ENCODE measurements at places on chromosomes 7 and 10.
A peak's percentile ranks its signal among the peaks of the same experiment; 100 is the strongest.

DNA sequence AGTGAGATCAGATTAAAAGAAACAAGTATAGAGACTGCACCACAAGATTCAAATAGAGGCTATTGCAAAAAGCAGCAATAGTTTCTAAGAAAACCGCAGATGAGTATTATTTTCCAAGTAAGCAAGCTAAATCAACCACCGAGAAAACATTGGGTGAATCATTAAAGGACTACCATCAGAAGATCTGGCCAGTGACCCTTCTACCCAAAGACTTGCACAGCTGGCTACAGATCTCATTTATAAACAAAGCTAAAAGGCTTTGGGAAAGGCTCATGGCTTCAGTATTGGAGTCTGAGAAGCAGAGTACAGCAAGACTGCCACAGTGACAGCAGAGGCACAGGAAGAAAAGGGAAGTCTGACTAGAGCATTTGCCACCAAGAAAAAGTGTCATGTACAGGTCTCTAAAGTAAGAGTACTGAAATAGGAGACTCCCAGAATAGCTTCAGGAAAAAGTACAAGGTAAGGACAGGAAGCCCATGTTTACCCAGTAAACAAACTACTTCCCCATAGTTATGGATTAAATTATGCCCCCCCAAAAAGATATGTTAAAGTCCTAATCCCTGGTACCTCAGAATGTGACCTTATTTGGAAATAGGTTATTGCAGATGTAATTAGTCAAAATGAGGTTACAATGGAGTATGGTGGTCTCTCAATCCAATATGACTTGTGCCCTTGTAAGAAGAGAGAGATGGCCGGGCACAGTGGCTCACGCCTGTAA is 19.0 kb downstream of the STEAP1 start:
- DNase-seq, result no peak

DNA sequence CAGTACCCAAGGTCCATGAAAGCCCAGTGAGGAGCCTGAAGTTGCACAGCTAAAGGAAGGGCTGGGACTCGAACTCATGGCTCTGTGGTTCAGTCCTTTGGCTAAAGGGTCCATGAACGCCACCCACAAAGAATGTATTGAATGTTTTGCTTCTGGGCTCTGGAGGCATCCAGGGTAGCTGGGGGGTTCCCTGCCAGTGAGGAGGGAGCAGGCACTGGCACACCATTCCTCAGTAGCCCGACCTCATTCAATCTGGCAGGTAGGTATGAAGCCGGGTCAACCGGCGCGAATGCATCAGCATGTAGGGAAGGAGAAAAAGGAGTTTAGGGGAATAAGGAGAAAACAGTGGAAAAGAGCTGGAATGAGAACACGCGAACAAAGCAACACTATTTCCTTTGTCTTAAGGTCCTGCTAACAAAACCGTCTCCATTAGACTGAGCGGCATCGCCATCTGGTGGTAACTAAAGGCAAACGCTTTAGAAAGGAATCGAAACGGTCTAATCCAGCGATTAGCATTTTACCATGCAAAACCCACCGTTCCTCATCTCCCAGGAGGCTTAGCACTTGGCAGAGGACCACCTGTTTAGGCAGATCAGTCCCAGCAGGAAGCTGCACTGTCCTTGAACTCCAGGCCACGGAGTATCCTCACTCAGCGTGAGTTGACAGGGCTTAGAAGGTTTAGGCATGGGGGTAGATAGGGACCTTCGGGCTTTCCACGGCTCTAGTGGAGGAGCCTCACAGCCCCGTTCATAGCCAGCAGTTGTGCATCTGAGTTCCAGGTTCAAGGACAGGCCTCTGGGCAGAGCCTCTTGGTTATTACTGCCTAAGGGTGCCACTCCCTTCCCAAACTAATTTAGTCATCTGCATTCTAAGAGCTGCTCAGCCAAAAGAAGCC is 122.8 kb downstream of the UBE2H start:
- peak; percentile 49 for DNase-seq

DNA sequence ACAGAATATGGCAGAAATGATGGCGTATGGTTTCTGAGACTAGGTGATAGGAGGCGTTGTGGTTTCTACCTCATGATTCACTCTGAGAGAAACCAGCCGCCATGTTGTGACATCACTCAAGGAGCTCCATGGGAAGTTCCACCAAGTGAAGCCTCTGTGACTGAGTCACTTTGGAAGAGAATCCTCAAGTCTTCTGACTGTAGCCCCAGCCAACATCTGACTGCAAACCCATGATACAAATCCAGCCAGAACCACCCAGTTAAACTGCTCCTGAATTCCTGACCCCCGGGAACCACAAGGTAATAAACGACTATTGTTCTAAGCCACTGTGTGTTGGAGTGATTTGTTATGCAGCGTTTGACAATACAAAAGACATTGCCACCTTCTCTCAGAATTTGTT is 91.1 kb upstream of the CARD11 start:
- no peak for DNase-seq

DNA sequence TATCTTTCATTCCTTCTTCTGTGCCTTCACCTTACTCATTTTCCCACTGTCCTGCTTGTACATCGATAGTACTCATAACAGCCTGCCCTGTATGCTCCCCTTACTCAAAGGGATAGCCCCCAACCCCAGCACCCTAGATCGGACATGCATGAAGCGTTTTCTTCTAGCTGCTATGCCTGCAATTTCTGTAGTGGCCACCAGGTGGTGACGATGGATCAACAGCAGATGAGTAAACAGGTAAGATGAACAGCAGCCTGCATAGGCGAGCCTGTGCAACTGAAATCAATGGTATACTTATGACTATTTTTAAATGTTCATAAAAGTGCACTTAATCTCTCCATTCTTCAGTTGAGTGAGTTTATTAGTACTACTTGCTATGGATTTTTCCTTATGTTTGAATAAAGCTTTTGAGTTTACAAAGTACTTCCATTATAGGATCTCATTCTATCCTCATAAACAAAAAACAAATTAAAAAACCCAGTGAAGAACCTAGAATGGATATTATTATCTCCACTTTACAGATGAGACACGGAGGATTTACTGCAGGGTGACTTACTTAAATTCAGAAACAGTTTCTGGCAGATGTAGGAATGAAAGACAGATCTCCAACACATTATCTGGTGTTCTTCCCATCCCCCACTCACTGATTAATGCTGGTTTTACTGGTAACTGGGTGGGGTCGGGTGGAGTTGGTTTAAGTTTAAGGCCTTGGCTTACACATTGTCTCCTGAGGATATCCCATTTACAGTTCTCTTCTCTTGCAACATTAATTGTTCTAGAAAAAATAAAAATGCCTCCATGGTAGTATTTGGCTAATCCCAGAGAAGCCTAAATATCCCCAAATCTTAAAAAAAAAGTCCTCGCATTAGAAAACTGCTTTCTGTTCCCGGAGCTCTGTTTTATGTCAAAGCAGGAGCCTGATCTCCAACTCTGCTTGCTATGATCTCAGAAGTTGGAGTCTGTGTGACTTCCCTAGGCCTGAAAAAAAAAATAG is 222.1 kb downstream of the GLI3 start:
- no peak for DNase-seq

GRCh38 chr10:98560565-98560964 is 113.8 kb upstream of the HPS1 start:
- no peak for DNase-seq

GRCh38 chr10:78429984-78430383 is 396.3 kb downstream of the RPS24 start:
- no peak for DNase-seq

DNA sequence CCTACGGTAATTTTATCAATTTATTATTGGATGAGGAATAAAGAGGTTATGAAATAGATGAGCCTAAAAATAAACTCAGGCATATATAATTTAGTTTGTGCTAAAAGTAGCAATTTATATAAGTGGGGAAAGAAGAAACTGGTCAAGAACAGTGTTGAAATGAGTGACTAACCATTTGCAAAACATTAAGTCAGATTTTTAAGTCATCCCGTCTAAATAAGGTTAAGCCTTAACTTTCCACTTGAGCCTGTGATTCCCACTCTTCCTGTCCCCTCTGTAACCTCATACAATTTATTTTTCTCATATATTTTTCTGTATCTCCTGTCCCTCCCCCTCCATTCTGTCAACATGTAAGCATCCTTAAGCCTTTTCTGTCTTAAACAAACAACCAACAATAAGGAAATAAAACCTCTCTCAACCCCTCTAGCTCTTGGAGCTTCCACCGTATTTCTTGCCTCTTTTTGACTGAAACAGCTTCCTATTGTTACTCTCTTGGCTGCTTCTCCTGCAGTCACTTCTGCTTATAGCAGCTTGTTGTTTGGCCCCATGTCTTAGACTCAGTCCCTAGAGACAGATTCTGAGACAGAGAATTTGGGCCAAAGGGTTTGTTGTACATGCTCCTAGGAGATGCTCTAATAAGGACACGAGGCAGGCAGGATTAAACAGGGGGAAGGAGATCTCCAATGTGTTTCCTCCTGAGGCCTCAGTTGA is 109.7 kb downstream of the GNAI1 start:
- DNase-seq, result no peak

- no peak for DNase-seq
These were observed 33.4 kb downstream of the PTPN12 start for GRCh38 chr7:77570330-77571011.

DNA sequence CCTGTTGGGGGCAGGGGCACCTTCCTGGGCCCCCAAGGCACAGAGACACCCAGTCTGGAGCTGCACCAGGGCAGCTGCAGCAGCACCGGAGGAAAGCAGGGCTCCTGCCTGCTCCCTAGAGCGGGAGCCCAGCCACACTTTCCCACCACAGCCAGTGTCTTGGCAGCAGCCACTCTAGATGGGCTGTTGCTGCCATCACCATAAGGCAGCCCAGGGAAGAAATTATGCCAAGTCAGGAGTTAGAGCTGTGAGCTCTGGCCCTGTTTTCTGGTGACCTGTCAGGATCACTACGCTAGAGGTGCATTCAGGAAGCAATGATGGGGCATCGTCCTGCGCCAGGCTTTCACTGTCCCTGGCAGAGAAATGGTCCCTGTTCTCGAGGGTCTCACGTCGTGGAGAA is 38.0 kb upstream of the ZNRF2 start:
- DNase-seq, result no peak

- no peak for DNase-seq
These were observed 51.5 kb downstream of the MAD1L1 start for GRCh38 chr7:2181077-2181854.

- no peak for DNase-seq
These were observed 113.6 kb upstream of the AMPH start for GRCh38 chr7:38744746-38745145.

GRCh38 chr10:124259139-124259825 is 159.4 kb downstream of the OAT start:
- DNase-seq, result no peak

DNA sequence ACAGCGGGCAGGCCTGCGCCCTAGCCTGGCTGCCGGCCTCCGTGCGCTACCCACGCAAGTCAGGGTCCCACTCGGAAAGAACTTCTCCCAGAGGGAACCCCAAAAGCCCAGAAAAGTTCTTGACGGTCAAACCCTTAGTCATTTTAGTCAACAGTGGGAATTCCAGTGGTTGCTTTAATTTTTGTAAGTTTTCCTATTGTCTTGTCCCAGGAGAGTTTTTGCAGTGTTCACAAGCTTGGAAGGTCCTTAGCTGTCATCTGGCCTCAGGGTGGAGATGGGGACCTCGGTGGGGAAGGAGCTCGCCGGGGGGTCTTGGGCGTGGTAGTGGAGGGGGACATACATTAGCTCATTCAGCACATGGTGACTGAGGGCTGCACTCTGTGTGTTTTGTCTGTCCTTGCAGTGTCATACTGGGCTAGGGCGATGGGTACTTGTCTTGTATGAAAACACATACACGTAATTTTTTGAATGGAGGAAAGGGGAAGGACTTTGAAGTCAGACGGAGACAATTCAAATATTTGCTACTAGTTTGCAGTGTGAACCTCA is 736 bp downstream of the MINDY4 start:
- no peak for DNase-seq

- no peak for DNase-seq
These were observed 97.6 kb downstream of the CUX1 start for GRCh38 chr7:101915000-101915399.

GRCh38 chr7:19404912-19405329 is 259.7 kb upstream of the FERD3L start:
- DNase-seq, result no peak

- no peak for DNase-seq
These were observed 40.8 kb downstream of the RBM20 start for GRCh38 chr10:110684800-110685446.

GRCh38 chr10:127774766-127775559 is 38.0 kb downstream of the FOXI2 start:
- no peak for DNase-seq

GRCh38 chr7:2698581-2699288 is 10.7 kb downstream of the AMZ1 start:
- peak; percentile 51 for DNase-seq

- DNase-seq, result no peak
These were observed 10.7 kb downstream of the ATOH7 start for GRCh38 chr10:68221196-68221595.

DNA sequence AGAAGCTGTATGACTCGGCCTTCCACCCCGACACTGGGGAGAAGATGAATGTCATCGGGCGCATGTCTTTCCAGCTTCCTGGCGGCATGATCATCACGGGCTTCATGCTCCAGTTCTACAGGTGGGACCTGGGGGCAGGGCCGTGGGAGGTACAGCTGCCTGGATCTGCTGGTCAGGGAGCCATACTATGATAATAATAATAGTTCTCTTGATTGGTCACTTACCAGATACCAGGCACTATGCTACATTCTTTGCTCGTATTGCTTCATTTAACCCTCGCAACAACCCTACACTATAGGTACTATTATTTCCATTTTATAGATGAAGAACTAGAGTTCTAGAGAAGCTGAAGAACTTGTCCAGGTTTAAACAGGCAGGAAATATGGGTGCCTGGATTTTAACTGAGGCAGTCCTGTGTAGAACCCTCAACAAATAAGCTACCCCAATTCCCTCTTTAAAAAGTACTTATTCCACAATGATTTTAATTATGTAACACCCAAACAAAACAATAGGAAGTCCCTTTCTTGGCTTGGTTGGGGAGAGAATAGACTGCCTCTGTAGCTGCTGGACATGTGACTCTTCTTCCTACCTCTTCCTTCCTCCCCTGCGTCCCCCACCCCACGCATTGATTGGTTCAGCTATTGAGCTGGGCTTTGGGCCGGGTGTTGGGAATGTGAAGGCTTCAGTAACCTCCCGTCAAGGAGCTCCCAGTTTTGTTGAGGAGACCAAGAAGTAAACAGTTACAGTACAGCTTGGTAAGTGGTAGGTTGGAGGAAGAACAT is 12.8 kb downstream of the SFXN2 start:
- no peak for DNase-seq

DNA sequence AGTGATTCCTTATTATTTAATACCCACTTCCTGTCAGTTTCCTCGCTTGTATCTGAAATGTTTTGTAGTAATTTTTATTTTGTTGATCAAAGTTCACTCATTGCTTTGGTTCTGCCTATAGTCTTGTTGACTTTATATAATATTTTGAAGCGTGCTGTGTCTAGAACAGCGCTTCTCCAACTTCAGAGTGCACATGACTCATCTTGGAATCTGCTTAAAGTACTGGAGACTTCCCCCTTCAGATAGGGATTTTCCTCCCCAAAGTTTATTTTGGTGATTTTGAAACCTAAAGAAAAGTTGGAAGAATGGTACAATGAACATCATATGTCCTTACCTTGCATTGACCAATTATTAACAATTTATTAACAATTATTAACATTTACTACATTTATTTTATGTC is 5.8 kb downstream of the COMTD1 start:
- no peak for DNase-seq
